OCI-M1 (cell line): ENCODE measurements at places on chromosomes 11 and 22.
A peak's percentile ranks its signal among the peaks of the same experiment; 100 is the strongest.

DNA sequence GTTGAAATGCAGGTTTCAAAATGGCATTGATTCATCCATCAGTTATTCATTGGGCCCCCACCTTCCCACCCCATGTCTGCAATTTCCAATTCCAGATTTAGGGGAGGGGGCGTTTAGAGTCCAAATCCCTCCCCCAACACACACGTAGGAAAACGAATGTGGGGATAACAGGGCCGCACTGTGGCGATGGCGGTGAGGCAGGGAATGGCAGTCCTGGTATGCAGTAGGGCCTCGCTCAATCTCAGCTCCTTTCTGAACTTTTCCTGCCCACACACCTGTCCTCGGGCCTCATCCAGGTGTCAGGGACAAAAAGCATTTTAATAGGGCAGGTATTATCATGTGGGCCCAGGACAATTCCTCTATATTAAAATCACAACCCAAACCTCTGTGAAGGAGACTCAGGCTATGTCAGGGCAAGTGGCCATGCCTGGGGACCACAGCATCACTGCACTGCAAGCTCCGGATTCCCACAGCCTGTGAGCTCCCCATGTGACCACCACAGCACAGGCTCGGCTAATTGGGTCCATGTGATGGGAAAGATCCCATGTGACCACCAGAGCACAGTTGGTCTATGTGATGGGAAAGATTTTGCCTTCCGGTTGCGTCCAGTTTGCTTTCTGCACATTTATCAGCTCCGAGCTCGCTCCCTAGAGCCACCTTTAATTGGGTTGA lies 44.5 kb downstream of the RTL6 start:
- no peak for DNase-seq

- DNase-seq: peak; percentile 49
Observed at GRCh38 chr11:19995145-19995544, 165.1 kb downstream of the DBX1 start.

- no peak for DNase-seq
Observed at GRCh38 chr11:44702889-44703288, 23.9 kb upstream of the TSPAN18 start.

DNA sequence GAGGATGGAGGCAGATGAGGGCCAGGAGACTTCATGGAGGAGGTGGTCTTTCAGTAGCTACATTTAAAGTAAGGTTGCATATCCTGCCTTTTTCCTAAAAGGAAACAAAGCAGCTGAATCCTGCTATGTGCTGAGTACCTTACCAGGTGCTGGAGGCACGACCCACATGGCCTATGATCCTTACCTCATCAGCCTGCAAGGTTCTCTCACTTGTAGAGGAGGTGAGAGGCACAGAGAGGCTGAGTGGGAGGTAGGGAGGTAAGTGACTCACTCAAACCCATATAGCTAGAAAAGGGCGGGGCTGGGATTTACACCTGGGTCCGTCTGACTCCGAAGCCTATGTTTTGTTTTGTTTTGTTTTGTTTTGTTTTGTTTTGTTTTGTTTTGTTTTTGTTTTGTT lies 75.8 kb downstream of the BUD13 start:
- DNase-seq: no peak

DNA sequence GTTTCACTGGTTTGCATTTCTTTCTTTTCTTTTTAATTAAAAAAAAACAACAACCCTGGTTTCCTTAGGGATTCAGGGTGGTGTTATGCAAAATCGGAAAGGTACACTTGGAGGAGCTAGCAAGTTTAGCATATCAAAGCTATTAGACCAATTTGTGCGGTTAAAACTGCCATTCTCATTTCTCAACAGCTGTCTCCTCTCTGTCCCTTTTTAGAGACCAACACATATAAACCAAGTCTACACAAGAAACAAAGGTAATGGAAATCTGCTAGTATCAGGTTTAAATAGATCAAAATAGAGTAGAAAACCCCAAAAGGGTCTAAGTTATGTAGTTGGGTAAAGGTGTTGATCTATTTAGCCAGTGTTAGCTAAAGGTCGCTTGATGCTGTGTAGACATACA lies 1.7 kb upstream of the SESN3 start:
- DNase-seq: no peak

DNA sequence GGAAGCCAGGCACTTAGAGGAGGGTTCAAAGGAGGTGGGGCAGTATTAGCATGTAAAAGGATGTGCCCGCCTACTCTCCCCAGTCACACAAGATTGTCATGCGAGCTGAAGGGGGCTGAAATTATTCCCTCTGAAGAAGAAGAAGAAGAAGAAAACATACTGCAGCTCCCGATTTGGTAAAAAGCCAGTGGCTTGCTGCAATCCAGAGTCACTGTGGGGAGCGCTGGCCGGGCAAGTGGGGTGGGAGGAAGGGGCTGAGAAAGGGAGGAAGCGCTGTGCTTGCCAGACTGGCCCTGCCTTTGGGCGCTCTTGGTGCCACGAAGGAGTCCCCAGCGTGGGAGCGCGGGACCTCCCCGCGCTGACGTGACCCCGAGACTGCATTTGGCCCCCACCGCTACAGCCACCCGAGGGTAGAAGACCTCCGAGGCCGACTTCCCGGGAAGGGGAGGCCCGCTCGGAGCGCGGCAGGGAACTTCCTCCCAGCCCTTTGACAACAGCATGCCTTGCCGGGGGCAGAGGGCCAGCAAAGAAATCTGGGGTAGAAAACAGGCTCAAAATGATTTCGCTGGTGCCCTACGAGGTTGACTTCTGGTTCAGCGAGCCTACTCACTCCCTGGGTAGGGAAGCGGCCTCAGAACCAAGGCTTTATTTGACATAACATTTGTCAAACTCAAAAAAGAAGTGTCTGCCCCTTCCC lies 906.3 kb downstream of the DLG2 start:
- DNase-seq: no peak

- DNase-seq: peak; percentile 82
Observed at GRCh38 chr22:29040385-29041275, 21.0 kb downstream of the C22orf31 start.
